Activated naive CD8-positive, alpha-beta T cell treated with anti-CD3 and anti-CD28 coated beads, Interleukin-2, amount 50 U/mL, for 24 hours (primary cell): ENCODE measurements at places on chromosomes 2 and 18.

DNA sequence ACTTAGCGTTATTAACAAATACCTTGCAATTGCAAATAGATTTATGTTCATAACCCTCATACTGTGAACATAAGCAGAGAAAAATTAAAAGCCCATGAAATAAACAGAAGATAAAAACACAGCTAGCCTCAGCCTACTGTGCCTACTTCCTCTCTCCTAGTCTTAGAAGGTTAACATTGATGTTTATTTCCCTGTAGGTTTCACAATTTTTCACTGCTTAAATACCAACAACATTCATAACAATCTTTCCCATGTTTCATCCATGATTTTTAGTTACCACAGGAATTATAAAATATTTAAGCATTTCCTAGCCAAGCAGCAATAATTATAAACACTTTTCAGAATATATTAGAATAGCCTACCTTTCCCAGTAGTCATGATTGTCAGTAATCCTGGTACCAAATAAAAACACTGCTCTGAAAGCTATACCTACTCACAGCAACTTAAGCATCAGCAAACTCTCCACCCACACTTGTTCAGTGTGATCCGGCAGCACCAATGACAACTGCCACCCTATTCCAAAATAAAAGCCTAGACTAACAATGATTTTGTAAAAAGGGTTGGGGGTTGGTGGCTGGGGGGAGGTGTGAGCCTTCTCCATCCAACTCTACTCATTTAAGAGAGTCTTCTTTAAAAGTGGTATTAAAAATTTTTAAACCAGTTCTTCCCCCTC, 40.6 kb upstream of the RNU4ATAC start:
- no peak for DNase-seq

DNA sequence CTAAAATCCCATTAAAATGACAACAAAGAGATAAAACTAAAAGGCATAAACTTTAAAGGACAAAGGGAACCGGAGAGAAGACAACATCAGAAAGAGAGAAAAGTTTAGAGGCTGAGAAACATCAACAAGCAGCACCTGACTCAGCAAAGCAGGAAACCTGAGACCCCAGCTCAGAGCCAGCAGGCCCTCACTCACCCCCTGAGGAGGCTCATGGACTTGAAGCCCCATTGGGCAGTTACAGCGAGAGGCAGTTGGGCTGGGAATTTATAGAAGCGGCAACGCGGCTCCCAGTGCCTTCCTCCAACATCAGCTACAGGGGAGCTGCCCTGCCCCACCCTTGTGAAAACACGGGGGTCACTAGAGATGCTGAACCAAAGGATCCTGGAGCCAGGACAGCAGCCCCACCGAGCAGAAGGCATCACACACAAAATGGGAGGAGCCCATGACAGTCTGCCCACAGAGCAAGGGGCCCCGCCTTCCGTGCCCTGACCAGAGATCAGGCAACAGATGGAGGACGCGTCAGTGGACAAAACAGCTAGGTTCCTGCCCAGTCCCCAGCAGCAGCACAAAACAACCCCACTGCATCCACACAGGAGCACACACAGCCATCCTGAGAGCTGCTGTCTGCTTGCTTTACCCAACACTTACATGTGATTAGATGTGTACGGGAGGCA, 52.7 kb downstream of the CMPK2 start:
- DNase-seq, result no peak

- DNase-seq, result no peak
These were observed 11.6 kb downstream of the FECH start for GRCh38 chr18:57574866-57575265.

GRCh38 chr2:158904627-158905177, 63.7 kb upstream of the TANC1 start:
- DNase-seq, result no peak

DNA sequence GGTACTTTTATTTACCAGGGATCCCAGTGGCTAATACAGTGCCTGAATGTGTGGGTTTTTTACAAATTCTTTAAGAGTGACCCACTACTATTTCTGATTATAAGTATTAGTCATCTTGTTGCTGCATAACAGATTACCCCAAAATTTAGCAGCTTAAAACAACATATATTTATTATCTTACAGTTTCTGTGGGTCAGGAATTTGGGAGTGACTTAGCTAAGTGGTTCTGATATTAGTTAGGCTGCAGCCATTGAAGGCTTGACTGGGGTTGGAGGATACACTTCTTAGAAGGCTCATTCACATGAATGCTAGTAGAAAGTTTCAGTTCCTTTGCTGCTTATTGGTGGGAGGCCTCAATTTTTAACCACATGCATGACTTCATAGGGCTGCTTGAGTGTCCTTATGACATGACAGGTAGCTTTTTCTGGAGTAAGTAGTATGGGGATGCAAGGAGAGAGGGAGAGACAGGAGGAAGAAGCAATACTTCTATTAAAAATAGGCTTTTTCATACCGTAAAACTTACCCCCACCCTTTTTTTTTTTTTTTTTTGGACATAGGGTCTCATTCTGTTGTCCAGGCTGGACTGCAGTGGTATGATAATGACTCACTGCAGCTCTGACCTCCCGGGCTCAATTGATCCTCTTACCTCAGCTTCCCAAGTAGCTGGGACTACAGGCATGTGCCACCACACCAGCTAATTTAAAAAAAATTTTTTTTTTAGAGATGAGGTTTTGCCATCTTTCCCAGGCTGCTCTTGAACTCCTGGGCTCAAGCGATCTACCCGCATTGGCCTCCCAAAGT, 13.3 kb upstream of the POLE4 start:
- DNase-seq, result no peak

DNA sequence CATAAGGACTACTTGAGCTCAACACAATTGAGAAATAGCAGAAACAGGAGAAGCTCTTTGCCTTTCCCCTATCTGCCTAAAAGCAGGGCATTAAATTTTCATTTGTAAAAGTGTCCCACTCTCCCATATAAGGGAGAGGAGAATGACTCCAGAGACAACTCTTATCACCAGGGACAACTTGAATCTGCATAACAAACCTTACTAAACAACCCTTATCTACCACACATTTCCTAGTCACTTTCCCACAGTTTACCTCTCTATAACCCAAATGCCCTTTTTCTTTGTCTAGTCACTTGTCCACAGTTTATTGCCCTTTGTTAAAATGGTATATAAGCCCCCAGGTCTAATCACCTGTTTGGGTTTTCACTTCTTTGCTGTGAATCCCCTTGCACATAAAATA, 37.5 kb upstream of the PPM1B start:
- no peak for DNase-seq

- DNase-seq, result no peak
These were observed 44.3 kb downstream of the NTSR2 start for GRCh38 chr2:11625671-11626070.

DNA sequence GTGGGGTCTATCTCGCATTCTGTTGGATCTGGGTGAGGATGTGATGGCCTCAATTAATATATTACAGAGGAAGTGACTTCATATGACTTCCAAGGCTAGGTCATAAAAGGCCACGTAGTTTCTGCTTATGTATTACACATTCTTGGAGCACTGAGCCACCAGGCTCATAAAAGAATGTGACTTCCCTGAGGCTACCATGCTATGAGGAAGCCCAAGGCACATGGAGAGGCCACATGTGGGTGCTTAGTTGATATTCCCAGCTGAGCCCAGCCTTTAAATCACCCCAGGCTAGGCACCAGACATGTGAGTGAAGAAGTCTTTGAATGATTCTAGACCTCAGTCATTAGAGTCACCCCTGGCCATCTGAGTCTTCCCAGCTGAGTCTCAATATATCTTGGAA, 13.3 kb upstream of the REEP1 start:
- no peak for DNase-seq

DNA sequence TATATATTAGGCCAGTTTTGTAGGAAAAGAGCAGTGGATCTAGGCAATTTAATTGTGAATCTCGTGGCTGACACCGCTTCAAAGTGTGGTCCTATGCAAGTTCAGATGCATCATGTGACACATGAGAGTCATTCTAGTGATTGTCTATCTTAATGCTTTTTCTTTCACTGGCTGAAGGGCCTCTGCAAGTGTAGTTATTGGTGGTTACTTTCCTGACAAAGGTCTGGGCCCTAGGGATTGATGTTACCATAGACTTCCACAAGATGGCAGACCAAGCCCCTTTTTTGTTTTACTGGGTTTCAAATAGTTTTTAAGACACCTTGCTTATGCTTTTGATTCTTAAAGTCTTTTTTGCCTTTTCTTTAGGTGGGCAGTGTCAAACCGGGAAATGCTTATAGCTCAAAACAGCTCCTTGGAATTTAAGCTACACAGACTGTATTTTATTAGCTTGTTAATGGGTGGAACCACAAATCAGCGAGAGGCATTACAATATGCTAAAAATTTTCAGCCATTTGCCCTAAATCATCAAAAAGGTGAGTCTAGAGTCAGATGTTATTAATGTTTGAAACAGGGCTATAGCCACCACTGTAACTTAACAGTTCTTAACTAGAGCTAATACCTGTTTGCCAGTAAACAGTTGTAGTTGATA, 25.9 kb downstream of the CD8A start:
- no peak for DNase-seq

DNA sequence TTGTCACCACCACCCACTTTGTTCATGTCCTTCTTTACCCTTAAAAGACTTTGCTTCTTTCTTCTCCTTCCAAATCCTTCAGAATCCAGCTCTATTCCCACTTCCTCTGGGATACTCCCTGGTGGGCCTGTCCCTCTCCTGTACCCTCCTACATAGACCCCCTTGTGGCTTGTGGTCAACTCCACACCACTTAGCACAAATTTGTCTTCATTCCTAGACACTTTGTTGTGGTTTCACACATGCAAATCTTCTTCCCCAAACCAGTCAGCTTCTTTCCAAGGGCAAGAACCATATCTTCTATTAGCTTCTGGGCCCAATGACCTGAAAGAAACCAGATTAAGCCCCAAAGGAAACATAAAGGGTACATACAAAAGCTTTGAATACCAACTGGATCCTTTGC, 342.4 kb downstream of the TNS1 start:
- DNase-seq, result peak; percentile 25

- DNase-seq, result no peak
These were observed 7.7 kb upstream of the LIMS2 start for GRCh38 chr2:127683056-127683455.

DNA sequence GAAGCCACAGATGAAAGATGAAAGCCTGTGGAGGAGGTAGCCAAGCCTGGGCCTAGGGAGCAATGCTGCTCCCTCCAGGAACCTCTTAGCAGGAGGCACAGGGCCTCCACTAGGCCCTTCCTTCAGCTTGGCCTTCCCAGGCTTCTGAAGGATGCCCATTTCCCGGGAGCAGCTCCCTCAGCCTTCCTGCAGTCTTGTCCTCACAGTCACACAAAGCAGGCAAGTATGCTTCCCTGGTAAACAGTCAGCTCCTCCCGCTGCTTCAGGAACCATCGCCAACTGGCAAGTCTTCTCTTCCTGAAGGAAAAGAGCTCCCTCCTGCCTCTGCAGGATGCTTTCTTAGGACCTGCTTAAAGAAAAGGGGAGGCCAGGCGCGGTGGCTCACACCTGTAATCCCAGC, 53.2 kb downstream of the SMAD7 start:
- DNase-seq, result no peak

GRCh38 chr2:170340693-170341068, 162.7 kb downstream of the MYO3B start:
- no peak for DNase-seq

DNA sequence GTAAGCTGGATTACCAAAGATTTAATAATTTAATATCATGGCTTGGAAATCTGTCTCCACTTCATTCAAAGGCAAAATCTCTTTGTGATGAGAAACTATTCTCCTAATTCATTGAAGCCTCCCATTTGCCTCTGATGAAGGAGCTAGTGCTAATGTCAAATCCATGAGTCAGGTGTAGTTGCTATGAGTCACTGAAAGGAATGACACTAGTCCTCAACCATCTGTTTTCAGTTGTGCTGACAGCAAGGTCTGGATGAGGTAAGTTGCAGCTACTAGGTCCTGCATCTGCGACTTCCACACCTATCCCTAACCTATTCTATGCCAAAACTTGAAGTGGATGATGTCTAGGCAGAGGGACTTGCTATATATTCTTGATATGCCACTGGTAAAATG, 324.0 kb upstream of the UBE2E3 start:
- DNase-seq, result no peak

DNA sequence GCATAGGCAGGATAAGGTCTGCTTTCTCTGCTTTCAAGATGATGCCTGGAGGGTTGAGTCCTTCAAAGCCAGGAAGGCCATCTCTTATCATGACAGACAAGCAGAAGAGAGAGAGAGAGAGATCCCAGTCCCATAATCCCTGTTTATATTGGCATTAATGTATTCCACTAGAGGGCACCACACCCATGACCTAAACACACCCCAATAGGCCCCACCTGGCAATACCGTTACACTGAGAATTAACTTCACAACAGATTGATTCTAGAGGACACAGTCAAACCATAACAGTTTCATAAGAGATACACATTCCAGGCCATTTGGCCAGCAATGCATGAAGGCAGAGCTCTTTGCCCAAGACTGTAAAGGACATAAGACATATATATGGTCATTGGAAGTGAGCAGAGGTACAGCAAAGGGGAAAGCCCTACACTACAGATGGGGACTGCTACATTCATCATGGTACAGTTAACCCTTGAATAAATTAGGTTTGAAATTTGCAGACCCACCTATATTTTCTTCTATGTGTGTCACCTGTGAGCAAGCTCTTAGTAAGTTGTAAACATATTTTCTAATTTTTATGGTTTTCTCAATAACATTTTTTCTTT, 1516.1 kb downstream of the RPIA start:
- no peak for DNase-seq

GRCh38 chr2:26732446-26732845, 31.6 kb upstream of the SLC35F6 start:
- DNase-seq, result no peak

DNA sequence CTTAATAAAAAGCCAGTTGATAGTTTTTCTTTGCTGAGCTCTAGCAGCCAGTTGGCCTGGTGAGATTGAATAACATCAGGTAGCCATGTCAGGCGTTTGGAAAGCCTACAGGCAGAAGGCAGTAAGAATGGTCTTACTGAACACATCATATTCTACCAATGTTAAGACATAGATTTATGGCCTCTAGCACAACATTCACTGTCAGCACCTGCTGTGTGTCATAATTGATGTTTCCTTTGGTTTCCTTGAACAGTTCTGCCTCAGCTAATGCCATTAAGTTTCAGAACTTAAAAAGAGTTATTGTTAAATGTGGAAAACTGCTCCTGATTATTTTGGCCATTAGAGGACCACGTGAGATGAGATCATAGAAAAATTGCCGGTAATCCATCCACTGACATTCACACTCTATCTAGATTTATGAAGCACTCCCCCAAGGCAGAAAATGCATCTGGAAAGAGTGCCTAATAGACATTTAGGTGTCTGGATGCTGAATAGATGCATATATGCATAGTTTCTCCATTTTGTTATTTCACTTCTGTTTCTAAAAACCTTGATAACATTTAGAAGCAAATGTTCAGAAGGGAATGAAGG, 434.7 kb downstream of the PTPRM start:
- DNase-seq, result no peak

- no peak for DNase-seq
These were observed 342.9 kb downstream of the INSIG2 start for GRCh38 chr2:118431165-118431517.

- DNase-seq, result no peak
These were observed 103.7 kb downstream of the LPIN1 start for GRCh38 chr2:11850082-11850481.
